H9 (cell line): ENCODE measurements at places on chromosomes 5 and 9. TPM values are rescaled to one million over a fixed set of nuclear protein-coding genes. Genes with fewer than 3 reads are reported as not detected.

The CKMT2 gene
- total RNA-seq: 1.5 and 1.8 TPM in 2 replicates

The CACNA1B gene
- total RNA-seq: 6.5 and 7.8 TPM in 2 replicates

The MZB1 gene
- total RNA-seq: 0.31 and 0.48 TPM in 2 replicates

The SLCO6A1 gene
- total RNA-seq: 0.46 and 0.77 TPM in 2 replicates

The PCDHB15 gene
- total RNA-seq: 5.2 and 7.0 TPM in 2 replicates

The SLC4A9 gene
- 0.07 TPM in 1 of 2 replicates, not detected in the other for total RNA-seq
